Fibroblast of skin of left quadriceps (primary cell): ENCODE measurements at places on chromosomes 7 and 10.

DNA sequence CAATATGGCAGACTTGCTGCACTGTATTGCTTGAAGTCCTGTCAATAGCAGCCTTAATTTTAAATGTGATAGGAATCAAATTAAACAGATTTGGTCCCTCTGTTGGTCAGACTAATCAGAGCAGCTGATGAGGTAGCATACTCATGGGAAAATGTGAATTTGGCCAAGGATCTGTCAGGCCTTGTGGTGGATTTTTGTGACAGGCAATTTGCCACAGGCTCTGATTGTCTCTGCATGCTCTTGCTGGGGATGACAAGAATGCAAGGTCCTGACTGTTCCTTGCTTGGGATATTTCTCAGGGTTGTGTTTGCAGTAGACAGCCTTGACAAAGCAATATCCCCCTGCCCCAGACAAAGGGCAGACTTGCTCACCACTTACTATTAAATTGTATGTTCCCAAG lies 41.5 kb upstream of the GARS1 start:
- no peak for DNase-seq

GRCh38 chr10:13053794-13054462 lies 46.0 kb upstream of the OPTN start:
- no peak for DNase-seq

GRCh38 chr7:117323851-117324711 lies 1.2 kb upstream of the WNT2 start:
- DNase-seq = peak; percentile 25

DNA sequence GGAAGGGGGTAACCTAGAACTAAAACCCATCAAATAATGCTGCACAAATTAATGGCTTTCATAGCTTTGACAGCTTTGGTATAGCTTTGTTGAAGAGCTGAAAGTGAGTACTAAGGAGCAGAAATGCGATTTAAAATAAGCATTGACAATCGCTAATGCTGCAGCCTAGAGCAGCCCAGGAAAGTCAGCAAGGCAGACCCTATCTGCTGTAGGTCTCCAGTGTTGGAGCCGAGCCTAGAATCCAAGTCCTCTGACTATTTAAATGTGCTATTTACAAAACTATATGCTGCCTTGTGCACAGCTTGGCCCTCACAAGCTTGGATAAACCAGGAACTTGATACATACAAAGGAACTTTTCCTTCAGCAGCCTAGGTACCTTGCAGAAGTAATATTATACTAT lies 64.9 kb upstream of the ASAH2 start:
- no peak for DNase-seq

DNA sequence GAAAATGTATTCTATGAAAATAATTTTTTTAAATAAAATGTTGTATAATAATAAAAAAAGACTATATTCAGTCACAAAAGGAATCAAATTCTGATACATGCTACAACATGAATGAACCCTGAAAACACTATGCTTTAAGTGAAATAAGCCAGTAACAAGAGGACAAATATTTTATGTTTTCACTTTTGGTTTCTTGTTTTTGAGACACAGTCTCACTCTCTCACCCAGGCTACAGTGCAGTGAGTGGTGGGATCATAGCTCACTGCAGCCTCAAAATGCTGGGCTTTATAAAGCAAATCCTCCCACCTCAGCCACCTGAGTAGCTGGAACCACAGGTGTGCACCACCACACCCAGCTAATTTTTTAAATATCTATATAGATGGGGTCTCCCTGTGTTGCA lies 64.2 kb downstream of the CNOT4 start:
- DNase-seq = no peak

GRCh38 chr7:122965306-122965705 lies 30.2 kb downstream of the TAS2R16 start:
- no peak for DNase-seq

- no peak for DNase-seq
Measured at GRCh38 chr7:52352013-52352981, 683.1 kb upstream of the POM121L12 start.

GRCh38 chr10:79152423-79152817 lies 83.7 kb downstream of the ZMIZ1 start:
- DNase-seq = no peak

GRCh38 chr10:49512121-49512809 lies 26.7 kb downstream of the ERCC6 start:
- no peak for DNase-seq

- DNase-seq = no peak
Measured at GRCh38 chr7:107917763-107918651, 27.0 kb downstream of the DLD start.

GRCh38 chr10:109906316-109906715 lies 17.0 kb downstream of the XPNPEP1 start:
- DNase-seq = no peak

- no peak for DNase-seq
Measured at GRCh38 chr10:116646502-116646901, 25.7 kb downstream of the PNLIPRP2 start.

DNA sequence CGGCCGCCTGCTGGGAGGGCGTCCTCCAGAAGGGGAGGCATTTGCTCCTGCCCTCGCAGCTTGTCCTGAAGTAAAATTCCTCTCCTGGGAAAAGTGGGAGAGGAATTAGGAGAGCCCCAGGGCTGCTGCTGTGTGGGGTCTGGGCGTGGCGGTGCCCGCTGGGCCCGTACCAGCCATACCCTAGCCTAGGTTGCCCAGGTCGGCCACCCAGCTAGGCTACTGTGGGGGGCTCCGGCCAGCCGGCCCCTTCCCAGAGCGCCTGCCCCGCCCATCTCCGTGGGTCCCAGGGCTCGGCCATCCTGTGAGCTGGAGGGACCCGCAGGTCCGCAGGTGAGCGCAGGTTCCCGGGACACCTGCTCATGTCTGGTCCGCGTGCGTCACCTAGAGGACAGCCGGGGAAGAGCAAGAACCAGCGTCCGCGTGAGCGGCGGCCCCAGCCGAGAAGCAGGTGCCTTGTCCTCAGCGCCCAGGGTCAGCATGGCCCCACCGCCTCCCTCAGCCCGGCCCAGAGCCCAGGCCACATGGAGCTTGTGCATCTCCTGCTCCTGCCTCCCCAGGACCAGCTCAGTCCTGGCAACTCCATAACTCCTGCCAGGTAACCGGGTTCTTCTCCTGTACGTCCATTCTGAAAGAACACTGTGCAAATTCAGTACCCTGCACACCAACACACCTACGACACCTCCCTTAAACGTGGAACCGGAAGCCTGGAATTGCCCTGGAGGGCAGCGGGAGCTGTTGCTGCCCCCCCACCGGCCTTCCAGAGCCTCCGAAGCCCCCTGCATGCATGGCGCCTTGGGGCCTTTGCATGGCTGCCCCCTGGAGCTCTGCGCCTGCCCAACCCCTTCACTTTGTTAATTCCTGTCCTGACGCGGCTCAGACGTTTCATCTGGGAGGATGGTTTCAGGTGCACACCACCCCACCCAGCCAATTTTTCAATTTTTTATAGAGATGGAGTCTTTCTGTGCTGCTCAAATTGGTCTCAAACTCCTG lies 22.8 kb upstream of the FOXL3 start:
- DNase-seq = no peak

GRCh38 chr7:117205873-117206272 lies 117.0 kb downstream of the WNT2 start:
- peak; percentile 62 for DNase-seq

- no peak for DNase-seq
Measured at GRCh38 chr10:132790470-132790869, 4.5 kb upstream of the NKX6-2 start.

DNA sequence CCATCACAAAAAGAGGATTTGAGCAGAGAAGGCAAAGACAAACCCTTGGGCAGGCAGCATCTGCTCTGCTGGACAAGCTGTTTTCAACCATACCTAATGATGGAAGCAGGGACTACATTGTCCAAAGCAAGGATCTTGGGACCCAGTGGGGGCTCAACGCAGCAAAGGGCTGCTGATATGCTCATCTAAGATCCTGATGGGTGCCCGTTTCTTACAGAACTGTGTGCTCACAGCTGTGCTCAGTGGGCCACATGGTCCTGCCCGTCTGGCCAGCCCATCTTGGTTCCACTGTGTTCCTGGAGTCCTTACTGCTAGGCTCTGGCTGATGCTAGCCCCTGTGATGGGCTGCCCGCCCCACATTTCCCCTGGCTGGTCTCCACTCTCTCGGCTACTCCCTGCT lies 36.1 kb downstream of the GPRIN2 start:
- no peak for DNase-seq

GRCh38 chr7:116399819-116400218 lies 99.7 kb upstream of the CAV2 start:
- peak; percentile 72 for DNase-seq

GRCh38 chr7:32670110-32671025 lies 175.1 kb downstream of the AVL9 start:
- DNase-seq = no peak

DNA sequence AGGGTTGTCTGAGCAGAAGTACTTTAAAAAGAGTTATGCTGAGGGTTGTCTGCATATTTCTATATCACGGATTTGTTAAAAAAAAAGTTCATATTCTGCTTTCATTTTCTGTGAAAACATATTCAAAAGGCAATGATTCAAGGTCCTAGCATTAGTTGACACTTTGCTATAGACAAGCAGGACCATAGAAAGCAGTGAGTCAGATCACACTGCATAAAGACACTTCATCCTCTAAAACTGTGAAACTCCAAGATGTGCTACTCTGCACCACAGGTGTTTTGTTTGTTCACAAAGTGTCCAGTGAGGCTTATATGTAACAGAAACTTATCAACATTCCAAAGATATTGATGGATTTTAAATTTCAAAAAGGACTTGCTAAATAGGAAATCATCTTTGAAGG lies 47.0 kb downstream of the SPAM1 start:
- no peak for DNase-seq
